Heart right ventricle (tissue), 16 donors: ENCODE measurements at places on chromosomes 7 and 10. TPM values are rescaled to one million over a fixed set of nuclear protein-coding genes. Genes with fewer than 3 reads are reported as not detected.
A peak's percentile ranks its signal among the peaks of the same experiment; 100 is the strongest.

Gene THNSL1
- 5.0 TPM for total RNA-seq

Gene C10orf53
- total RNA-seq, result not detected

Gene ZNF727
- total RNA-seq, result 2.5 TPM

Gene TUBAL3
- 0.15 TPM for total RNA-seq

Gene TFPI2
- total RNA-seq, result 3.8 TPM

Gene SEMA4G
- 1.3 TPM for total RNA-seq

Gene PAX2
- not detected for total RNA-seq

Gene OR6V1
- total RNA-seq, result not detected

Gene TACC2
- 357 TPM for total RNA-seq

DNA sequence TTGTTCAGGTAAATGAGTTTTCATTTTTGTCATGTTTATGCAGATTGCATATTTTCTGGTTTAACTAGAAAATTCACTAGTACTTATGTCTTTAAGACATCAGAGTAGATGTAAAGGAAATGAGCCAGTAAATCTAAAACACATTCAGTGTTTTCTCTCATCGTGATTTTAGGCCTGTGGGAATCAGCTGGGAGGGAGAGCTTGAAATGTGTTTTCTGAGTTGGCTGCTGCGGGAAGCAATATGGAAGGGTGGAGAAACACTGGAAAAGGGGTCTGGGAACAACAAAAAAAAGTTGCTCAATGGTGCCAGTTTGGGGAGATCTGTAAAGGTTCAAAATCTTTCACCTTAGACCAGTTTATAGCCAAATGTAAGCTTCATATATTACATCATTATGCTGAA is 284.1 kb downstream of the POU6F2 start:
- DNase-seq, result no peak
- H3K27ac ChIP-seq, result no peak overlapping the region
- H3K36me3 ChIP-seq, result no peaks in the 10 kb centered on the region
- no peaks in the 10 kb centered on the region for H3K27me3 ChIP-seq

DNA sequence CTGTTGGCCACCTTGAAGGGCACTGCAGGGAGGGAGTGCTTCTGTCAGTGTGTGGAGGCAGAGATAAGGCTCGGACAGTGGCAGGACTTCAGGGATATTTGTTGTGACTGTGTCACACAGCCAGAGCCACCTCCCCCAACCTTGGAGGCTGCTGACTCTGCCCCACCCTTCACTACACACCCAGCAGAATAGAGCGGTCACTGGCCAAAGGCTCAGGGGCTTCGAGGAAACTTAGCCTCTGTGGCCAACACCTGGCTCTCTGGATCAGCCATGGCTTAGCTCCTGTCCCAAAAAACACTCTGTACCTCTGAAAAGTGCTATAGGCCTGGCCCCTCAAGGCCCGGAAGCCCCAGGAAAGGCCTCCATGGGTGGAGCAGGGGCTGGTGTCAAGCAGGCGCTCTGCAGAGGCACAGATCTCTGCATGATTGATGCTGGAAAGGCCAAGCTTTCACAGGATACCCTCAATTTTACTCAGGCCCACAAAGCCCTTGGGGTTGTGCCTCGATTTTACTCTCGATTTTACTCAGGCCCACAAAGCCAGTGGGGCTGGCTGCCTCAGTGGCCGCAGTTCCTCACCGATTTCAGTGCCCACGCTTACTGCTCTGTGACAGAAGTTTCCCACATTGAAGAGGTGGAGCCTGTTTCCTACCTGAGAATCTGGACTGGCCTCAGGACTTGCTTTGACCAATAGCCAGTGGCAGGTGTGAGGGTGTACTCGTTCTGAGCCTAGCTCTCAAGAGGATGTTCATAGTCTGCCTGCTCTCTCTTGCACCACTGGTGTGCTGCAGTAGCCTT is 113.2 kb upstream of the GPR26 start:
- no peaks in the 10 kb centered on the region for H3K36me3 ChIP-seq
- no peaks in the 10 kb centered on the region for H3K4me1 ChIP-seq
- H3K27ac ChIP-seq, result no peak overlapping the region
- H3K27me3 ChIP-seq, result peaks cover 60% of the 10 kb centered on the region

DNA sequence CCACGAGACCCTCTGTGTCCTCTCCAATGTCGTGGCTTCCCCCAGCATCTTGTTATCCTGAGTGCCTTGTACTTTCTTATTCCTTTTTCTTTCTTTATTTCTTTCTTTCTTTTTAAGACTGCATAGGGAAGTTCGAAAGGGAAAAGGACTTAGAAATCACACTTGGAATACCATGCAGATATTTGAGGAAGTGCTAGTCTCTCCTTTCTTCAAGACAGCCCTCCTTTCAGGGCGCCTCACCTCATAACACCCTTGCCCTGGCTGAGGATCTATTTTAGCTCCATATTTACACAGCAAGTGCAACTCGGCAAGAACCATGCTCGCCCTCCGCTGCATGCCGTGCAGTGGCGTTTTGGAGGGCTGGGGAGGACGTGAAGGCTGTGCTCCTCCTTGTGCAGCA is 232.3 kb upstream of the GLI3 start:
- no peak overlapping the region for H3K4me3 ChIP-seq
- H3K27me3 ChIP-seq, result no peaks in the 10 kb centered on the region
- no peaks in the 10 kb centered on the region for H3K4me1 ChIP-seq
- H3K36me3 ChIP-seq, result no peaks in the 10 kb centered on the region
- DNase-seq, result no peak
- H3K27ac ChIP-seq, result no peak overlapping the region

DNA sequence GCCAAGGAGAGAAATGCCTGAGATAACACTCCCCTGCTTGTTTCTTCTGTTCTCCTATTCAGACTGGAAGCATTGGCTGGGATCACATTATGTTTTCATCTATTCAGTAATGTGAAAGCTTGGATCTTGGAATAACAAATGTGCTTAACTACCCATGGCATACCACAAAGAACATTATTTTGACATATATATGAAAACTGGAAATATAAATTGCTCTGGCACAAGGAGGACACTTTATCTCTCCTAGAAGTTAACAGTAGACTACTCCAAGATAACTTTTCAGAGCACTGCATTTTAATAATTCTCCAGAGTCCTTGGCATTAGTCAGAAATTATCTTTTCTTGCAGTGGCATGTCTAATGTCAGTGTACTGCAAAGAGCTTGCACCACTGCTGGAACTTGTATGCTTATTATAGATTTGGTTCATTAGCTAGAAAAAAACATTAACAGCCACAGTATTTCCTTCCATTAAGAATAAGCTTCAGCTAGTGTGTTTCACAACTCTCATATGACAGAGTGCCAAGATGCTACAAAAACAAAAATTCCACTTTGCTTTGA is 169.3 kb upstream of the LRRN3 start:
- no peak overlapping the region for H3K4me3 ChIP-seq
- no peak overlapping the region for H3K27ac ChIP-seq
- H3K36me3 ChIP-seq, result no peaks in the 10 kb centered on the region
- DNase-seq, result no peak
- no peaks in the 10 kb centered on the region for H3K27me3 ChIP-seq
- peaks cover 12% of the 10 kb centered on the region for H3K4me1 ChIP-seq

DNA sequence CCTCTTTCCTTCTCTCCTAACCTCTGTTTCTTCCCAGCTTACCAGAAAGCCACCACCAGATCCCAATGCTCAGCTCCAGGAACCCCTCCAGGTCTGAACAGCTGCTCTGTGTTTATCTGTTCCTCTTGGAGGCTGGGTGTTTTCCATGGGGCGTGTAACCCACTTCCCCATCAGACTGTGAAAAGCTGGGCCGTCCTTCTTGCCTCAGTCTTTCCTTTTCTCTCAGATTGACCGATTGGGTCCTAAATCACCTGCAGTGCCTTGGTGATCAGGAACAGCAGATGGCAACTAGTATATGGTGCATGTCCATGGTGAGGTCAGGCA is 4.8 kb downstream of the SH3PXD2A start:
- peaks cover 74% of the 10 kb centered on the region for H3K4me1 ChIP-seq
- no peaks in the 10 kb centered on the region for H3K27me3 ChIP-seq
- H3K4me3 ChIP-seq, result no peak overlapping the region
- no peak for DNase-seq

GRCh38 chr10:1874533-1874932 is 137.2 kb upstream of the ADARB2 start:
- no peak overlapping the region for H3K4me3 ChIP-seq
- no peak overlapping the region for H3K27ac ChIP-seq
- no peaks in the 10 kb centered on the region for H3K4me1 ChIP-seq
- no peak for DNase-seq

- no peak overlapping the region for H3K27ac ChIP-seq
- no peak for DNase-seq
- no peak overlapping the region for H3K4me3 ChIP-seq
- no peaks in the 10 kb centered on the region for H3K27me3 ChIP-seq
- H3K4me1 ChIP-seq, result no peaks in the 10 kb centered on the region
Measured at GRCh38 chr7:140683657-140684056, 10.9 kb downstream of the ADCK2 start.

DNA sequence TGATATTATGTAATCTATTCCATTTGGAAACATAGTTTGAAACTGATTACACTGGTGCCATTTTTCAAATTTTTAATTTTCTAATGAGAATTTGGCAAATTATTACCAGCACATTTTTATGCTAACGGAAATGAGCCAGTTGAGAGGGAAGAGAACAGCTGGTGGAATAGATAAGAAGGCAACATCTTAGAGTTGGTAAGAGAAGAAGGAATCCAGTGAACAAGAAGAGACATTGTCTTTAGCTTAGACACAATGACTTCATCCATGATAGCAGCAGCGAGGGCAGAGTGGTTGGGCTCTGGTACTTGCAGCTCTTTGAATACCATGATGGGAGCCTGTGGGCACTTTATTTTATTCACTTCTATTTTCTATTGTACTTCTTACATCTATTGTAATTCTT is 89.6 kb downstream of the CHRM2 start:
- peak overlapping the region; percentile 4 for H3K27ac ChIP-seq
- DNase-seq, result no peak
- no peaks in the 10 kb centered on the region for H3K36me3 ChIP-seq
- H3K4me3 ChIP-seq, result no peak overlapping the region
- H3K4me1 ChIP-seq, result peaks cover 5% of the 10 kb centered on the region
- H3K27me3 ChIP-seq, result no peaks in the 10 kb centered on the region

GRCh38 chr7:69654849-69655707 is 56.8 kb downstream of the AUTS2 start:
- DNase-seq, result no peak
- peaks cover 41% of the 10 kb centered on the region for H3K4me1 ChIP-seq
- H3K36me3 ChIP-seq, result no peaks in the 10 kb centered on the region
- H3K27me3 ChIP-seq, result no peaks in the 10 kb centered on the region

DNA sequence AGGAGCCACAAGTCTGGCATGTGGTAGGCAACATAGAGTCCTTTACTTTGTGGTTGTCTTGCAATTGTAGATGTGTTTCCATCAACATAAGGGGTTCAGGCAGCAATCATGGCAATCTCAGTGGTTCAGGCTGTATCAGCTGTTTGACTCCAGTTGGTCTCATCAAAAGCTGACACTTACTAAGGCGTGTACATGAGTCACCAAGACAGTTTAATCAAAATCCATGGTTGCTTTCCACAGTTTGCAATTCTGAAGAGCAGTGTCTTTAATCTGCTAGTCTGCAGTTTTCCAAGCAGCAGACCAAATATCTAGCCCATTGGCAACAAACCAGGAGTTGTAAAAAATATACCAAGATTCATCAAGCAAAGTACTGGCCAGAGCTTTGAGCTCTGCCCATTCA is 210.2 kb downstream of the MDFIC start:
- H3K27ac ChIP-seq, result no peak overlapping the region
- no peak overlapping the region for H3K4me3 ChIP-seq
- no peaks in the 10 kb centered on the region for H3K27me3 ChIP-seq
- no peaks in the 10 kb centered on the region for H3K36me3 ChIP-seq
- H3K4me1 ChIP-seq, result peaks cover 18% of the 10 kb centered on the region

DNA sequence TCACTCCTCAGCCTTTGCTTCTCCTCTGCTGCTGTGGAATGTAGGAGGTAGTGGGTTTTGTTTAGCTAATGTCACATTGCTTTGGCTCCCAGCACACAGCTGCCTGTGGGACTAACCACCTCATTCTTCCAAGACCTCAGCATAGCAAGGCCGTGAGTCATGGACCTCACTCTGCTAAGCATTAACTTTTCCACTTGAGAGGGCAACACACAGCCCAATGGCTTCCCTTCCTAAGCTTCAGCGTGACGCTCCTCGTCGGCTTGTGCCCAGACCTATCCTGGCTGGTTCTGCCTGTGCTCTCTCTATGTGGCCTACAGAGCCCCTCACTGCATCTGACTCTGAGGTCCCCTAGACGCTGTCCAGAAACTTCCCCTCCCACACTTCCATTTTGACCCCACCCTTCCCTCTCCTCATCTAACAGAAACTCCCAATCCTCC is 23.3 kb downstream of the MYOF start:
- H3K27ac ChIP-seq, result peak overlapping the region; percentile 47
- peak; percentile 59 for DNase-seq
- no peaks in the 10 kb centered on the region for H3K27me3 ChIP-seq

DNA sequence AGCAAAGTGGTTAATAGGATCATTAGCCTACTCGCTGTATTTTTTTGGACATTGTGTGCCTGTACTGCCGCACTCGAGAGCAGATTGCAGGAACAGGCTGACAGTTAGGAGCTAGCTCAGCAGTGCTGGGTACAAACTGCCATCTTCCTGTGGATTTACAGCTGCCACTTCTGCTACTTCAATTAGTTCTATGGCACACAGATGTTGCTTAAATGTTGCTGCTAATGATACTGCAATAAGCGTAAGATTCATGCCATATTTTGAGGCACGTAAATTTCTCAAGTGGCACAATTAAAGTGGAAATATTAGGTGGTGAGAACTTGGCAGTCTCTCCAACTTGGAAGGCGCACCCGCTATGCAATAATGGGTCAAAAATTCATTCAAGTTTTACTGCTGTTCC is 171.9 kb downstream of the EBF3 start:
- DNase-seq, result no peak
- no peak overlapping the region for H3K4me3 ChIP-seq
- H3K36me3 ChIP-seq, result no peaks in the 10 kb centered on the region
- no peaks in the 10 kb centered on the region for H3K4me1 ChIP-seq
- H3K27me3 ChIP-seq, result no peaks in the 10 kb centered on the region

DNA sequence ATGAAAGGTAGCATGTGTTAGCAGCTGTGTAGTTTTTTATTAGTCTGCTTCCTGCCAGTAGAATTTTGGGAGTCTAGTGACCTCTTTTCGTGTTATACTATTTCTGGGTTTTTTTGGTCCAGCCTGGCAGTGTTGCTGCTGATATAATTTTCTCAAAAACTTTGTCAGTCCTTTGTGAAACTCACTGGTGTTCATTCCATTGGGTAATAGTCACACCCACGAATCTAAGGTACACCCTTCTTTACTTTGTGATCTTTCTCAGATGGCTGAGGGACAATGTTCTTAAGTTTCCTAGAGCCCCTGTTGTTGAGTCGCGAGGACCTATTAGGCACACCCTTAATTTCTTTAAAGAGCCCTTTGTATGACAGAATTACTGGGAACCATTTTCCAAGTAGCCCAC is 52.3 kb downstream of the TPST1 start:
- H3K4me1 ChIP-seq, result no peaks in the 10 kb centered on the region
- DNase-seq, result no peak
- no peaks in the 10 kb centered on the region for H3K36me3 ChIP-seq
- H3K27ac ChIP-seq, result no peak overlapping the region
- H3K27me3 ChIP-seq, result no peaks in the 10 kb centered on the region

- DNase-seq, result no peak
- H3K4me3 ChIP-seq, result no peak overlapping the region
- H3K4me1 ChIP-seq, result peaks cover 9% of the 10 kb centered on the region
- H3K36me3 ChIP-seq, result no peaks in the 10 kb centered on the region
Measured at GRCh38 chr10:14545827-14546226, 215.1 kb upstream of the FRMD4A start.

GRCh38 chr7:105654095-105654686 is 72.9 kb upstream of the EFCAB10 start:
- no peak for DNase-seq
- no peak overlapping the region for H3K4me3 ChIP-seq
- H3K4me1 ChIP-seq, result peaks cover 19% of the 10 kb centered on the region
- no peaks in the 10 kb centered on the region for H3K27me3 ChIP-seq

- H3K27me3 ChIP-seq, result peaks cover 6% of the 10 kb centered on the region
- H3K4me3 ChIP-seq, result no peak overlapping the region
- no peaks in the 10 kb centered on the region for H3K36me3 ChIP-seq
- H3K4me1 ChIP-seq, result no peaks in the 10 kb centered on the region
Measured at GRCh38 chr10:132133005-132133404, 53.7 kb upstream of the DPYSL4 start.
